A172 (cell line): ENCODE measurements at places on chromosomes 6 and 20. TPM values are rescaled to one million over a fixed set of nuclear protein-coding genes. Genes with fewer than 3 reads are reported as not detected.

DNA sequence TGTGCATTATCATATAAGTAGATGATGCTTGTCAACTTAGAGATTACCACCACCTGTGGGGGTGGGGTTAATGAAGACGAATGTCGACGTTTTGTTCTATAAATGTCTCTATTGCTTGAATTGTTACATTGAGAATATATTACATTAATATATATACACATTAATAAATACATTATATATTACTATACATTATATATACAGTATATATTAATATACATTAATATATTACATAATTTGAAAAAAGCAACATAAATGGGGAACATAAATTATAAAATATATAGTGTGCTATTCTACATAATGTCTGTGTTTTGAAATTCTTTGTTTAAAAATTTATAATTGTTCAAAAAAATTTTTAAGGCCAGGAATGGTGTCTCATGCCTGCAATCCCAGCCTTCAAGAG is 81.1 kb downstream of the ALDH8A1 start:
- DNase-seq: no peak

Gene CAGE1
- total RNA-seq: not detected in 2 replicates

DNA sequence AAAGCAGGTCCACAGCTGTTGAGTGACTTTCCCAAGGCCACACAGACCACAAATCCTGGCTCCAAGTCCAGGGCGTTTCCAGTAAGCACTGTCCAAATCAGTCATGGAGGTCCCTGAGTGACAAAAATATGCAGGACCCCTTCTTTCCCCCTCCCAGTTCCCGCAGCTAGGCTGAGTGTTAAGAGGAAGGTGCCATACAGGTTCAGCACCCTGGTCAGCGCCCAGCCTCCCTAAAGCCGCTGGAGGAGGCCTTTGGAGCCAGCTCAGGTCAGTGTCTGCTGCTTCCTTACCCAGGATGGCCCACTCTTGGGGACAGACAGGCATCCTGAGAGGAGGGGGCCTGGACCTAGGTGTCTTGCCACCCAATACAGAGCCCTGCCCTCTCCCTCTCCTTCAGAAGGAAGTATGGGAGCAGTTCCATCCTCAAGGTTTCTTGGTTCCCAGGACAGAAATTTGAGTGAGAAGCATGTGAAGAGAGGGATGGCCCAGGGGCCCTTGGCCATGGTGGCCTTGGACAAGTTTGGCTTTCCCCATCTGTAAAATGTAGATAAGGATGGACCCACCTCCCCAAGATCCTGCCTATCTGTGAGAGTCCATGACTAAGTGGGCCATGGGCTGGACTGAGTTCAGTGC is 13.2 kb downstream of the TMEM74B start:
- DNase-seq: peak; percentile 25

Gene BPIFB1
- not detected in 2 replicates for total RNA-seq

Gene SRSF12
- 0.10 and 0.34 TPM in 2 replicates for total RNA-seq

GRCh38 chr6:2862712-2863181 is 21.1 kb upstream of the SERPINB1 start:
- DNase-seq: no peak

Gene PRND
- total RNA-seq: 0.10 and 0.12 TPM in 2 replicates
